ENCODE measurements at places on chromosomes 12 and 14.

DNA sequence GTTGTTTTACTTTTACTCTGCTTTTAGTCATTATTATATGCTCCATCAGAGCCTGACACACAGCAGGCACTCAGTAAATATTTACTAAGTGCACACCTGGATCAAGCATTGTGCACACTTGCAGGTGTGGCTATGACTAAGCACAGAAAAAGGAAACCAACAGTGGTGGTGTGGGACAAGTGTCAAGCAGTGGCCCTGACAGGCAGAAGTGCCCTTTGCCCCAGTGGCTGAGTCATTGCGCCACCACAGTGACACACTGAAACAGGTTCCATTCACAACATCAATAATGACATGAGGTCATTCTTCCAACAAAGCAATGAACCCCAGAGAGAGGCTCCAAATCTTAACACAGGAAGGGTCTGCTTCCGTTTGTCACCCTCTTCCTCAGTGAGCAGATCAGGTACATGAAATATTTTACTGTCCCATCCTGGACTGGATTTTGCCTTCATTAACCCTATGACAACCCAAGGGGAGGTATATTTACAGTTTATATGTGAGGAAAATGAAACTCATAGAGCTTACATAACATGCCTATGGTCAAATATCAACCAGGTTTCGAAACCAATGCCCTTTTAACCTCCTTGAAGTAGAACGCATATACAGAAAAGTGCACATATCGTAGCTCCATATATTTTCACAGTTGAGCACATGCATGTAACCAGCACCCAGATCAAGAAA lies 82.6 kb upstream of the GTF2A1 start:
- DNase-seq: no peak

DNA sequence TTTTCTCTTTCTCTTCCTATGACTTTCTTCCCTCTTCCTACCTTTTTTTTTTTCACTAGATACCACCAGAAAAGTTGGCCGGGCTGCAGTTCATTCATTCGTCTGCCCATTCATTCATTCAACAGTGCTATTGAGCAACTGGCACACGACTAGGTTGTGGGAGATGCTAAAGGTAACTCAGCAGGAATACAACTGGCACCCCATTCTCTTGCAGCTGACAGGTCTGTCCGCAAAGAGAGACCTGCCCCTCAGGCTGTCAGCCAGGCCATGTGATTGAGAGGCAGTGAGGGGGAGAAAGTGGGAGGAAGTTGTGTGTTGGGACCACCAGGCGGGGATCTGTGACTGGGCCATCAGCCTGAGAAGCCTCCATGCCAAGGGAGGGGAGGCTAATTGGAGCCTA lies 105.2 kb downstream of the TSPAN9 start:
- no peak for DNase-seq

DNA sequence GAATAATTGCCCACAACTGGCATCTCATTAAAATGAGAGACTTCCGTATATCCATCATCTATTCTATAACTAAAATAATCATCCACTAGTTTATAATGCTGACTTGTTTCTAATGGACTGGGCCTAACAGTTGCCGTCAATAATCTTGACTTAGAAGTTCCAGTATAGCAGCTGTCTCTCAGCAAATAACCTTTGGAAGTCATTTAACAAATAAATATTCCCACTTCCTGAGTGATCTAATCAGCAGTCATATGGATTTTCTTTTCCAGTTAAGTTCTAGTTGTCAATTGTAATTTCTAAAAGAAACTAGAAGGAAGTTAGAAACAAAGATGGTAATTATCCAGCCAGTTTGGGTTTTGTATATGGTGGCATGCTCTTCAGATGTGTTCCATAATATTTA lies 177.8 kb downstream of the GXYLT1 start:
- DNase-seq: no peak

- DNase-seq: no peak
Observed at GRCh38 chr14:30803185-30803584, 71.2 kb upstream of the COCH start.

GRCh38 chr12:113302466-113302865 lies 32.4 kb downstream of the SLC8B1 start:
- no peak for DNase-seq

DNA sequence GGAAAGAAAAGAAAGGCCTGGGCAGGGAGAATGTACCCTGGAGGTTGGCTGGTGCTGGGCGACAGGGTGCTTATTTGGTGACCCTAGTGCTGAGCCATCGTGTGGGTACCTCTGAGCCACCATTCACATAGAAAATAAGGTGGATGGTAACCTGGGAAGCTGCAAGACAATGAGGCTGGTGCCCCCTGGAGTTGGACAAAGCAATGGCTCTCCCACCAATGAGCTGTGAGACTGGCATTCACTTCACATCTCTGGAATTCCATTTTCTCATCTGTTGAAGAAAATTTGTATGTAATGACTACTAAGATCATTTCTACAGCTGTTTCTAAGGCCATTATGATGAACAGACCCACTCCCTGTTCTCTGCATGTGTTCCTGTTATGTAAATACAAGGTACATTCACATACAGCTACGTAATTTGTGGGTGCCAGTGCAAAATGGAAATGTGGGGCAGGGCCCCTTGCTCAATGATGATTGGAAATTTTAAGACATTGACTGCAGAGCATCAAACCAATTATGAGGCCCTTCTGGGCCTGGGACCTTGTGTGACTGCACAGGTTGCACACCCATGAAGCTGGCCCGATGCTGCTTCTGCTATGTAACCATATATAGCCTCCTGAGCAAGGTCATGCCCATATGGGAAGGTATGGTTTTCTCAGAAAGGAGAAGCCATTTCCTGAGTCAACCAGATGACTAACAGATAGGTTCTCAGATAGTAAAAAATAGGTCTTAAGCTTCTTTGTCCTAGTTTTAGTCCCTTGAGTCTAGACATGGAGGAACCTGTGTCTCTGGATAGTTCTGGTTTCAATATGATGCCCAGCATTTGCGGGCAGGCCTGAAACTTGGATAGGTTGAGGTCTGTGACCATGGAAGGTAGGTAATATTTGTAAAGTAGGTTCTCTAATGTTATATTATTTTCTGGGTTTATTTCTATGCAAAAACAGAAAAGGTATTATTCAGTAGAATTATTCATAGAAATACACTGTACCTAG lies 63.4 kb upstream of the IGF1 start:
- DNase-seq: no peak

GRCh38 chr12:30135776-30136175 lies 352.0 kb upstream of the TMTC1 start:
- DNase-seq: no peak

DNA sequence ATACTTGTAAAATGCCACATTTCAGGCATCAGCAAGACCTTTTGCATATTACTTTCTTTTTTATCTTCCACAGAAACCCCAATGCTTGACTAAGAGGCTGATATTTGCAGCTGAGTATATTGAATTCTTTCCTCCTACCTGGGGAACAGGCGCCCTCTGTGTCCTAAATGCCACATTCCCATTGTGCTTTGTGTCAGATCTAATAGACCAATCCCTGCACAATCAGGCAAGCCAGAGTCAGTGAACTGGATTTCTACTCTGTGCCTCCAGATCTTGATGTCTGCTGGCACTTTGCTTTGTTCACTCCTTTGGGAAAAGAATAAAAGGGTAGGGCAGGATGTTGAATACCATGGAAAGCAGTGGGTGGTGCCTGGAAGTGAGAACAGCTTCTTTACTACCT lies 22.4 kb upstream of the TAS2R42 start:
- no peak for DNase-seq

DNA sequence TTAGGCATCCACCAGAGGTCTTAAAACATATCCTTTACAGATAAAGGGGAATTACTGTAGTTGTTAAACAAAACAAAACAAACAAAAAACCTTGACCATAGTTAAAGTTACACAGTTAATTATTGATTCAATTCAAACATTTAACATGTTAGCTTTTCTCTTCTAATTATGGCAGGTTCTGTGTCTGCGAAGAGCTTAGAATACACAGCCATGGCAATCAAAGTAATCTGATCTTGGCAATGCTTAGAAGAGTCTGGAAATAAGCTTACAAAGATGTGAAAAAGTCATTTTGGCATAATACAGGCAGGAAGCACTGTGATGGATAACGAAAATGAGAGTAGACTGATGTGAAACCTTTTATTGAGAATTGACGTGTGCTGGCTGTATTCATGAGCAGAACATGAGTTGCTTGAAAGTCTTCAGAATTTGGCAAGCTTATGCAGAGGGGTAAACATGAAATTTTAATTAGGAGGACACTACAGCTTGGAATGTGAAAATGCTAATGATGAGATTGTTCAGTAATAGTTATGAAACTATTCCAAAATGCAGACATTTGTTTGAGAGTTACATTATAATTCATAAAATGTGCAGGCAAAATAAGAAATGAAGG lies 629.6 kb downstream of the FSCB start:
- DNase-seq: no peak

GRCh38 chr12:14903386-14904098 lies 17.9 kb upstream of the MGP start:
- no peak for DNase-seq
